Activated naive CD8-positive, alpha-beta T cell treated with anti-CD3 and anti-CD28 coated beads, Interleukin-2, amount 50 U/mL, for 24 hours (primary cell): ENCODE measurements at places on chromosomes 6 and 20.

DNA sequence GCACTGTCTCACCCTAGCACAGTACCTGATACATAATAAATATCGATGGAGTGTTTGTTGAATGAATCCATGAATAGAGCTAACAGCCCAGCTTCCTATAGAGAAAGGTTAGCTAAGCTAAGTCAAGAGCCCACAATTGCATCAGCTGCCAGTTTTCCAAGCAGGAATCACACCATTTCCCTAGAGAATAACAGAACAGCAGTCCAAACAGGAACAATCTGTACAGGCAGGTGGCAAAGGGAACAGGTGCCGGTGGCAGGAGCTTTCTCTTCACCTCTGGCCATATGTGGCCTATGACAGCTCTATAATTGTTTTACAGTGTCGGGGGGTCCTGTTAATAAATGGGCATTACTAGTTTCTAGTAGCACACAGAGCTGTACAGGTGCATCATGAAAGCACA lies 38.8 kb downstream of the ISM1 start:
- DNase-seq, result no peak

GRCh38 chr6:4884646-4885340 lies 108.6 kb downstream of the CDYL start:
- DNase-seq, result no peak

GRCh38 chr6:117602899-117603588 lies 733 bp upstream of the GOPC start:
- DNase-seq, result no peak

DNA sequence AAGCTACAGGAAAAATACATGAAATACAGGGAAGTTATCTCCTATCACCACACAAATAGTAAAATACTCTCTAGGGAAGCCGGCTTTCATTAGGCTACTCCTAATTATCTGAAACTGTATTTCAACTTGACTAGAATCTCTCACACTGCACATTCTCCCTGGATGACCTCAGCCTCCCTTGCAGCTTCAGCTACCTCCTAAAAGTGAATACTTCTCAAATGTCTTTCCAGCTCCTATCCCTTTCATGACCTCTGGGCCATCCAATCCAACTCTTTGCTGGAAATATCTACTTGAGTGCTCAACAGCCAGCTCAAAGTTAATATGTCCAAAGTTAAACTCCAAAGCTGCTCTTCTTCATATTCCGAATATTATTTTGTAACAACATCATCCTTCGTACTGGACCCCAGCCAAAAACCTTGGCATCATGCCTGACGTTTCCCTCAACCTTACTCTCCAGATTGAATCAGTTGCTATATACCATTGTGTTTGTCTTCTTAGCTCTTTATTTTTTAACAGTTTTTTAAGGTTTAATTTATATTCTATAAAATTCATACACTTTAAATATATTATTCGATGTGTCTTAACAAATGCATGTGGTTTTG lies 29.4 kb upstream of the KIF6 start:
- no peak for DNase-seq

DNA sequence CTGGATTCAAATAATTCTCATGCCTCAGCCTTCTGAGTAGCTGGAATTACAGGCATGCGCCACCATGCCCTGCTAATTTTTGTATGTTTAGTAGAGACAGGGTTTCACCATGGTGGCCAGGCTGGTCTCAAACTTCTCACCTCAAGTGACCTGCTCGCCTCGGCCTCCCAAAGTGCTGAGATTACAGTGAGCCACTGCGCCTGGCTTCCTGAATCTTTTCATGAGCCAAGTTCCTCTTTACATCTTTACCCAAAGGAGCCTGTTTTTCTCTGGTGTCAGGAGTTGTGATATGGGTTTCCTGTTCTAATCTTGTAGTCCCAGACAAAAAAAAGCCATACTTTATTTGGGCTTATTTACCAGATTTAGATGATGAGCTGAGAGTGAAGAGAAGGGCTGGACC lies 34.4 kb downstream of the PCNA start:
- DNase-seq, result no peak

- DNase-seq, result peak; percentile 54
Observed at GRCh38 chr6:28789553-28790083, 134.2 kb downstream of the TRIM27 start.

DNA sequence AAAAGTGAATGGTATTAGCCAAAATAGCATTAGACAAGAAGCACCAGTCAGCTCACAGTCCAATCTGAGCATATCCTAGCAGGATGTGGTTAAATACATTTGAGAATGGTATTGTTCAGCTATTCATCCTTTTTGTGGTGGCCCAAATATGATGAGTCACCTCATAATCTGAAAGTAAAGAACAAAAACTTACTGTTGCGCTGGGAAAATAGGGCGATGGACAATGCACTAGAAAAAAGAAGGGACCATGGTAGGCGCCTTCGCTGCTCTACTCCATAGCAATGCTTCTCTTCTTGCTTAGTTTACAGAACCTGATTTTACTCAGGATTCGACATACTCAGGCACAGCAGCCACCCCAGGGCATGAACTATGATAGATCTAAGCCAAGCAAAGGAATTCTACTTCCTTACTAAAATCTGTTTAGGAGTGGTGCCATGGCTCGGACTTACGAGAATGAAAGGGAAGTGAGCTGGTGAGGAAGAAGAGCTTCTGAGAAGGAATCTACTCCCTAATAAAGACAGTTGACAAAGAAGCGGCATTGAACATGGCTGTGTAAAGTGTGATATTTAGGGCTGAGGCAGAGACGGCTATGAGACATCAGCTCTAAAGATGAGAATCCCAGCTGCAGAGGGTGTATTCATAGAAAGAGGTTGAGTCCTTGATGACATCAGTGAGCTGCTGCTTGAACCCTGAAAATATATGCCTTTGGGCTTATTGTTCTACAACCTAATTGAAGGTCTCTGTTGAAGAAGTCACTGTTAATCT lies 16.6 kb upstream of the FBXO9 start:
- no peak for DNase-seq

- no peak for DNase-seq
Observed at GRCh38 chr6:50093938-50094272, 44.2 kb upstream of the DEFB112 start.
